ENCODE measurements at places on chromosomes 11 and 22. TPM values are rescaled to one million over a fixed set of nuclear protein-coding genes. Genes with fewer than 3 reads are reported as not detected.

- no peak overlapping the region for H3K27ac ChIP-seq
- no peaks in the 10 kb centered on the region for H3K36me3 ChIP-seq
- H3K4me1 ChIP-seq = no peaks in the 10 kb centered on the region
- DNase-seq = no peak
- H3K4me3 ChIP-seq = no peak overlapping the region
These were observed 9.6 kb downstream of the ANKK1 start for GRCh38 chr11:113397212-113397611.

The GLYAT gene
- total RNA-seq = not detected

DNA sequence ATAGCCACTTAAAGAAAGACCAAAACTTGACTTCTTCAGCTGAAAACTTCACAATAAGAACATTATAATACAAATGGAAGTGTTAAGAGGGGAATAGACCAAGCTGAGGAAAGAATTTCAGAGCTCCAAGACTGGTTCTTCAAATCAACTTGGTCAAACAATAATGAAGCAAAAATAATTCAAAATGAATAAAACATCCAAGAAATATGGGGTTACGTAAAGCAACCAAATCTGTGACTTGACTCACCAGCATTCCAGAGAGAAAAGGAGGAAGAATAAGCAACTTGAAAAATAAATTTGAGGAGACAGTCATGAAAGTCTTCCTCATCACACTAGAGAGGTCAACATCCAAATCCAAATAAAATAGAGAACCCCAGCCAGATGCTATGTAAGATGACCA is 31.4 kb downstream of the XKR3 start:
- no peak for DNase-seq
- no peak overlapping the region for H3K27ac ChIP-seq
- H3K27me3 ChIP-seq = no peaks in the 10 kb centered on the region
- H3K4me3 ChIP-seq = no peak overlapping the region

DNA sequence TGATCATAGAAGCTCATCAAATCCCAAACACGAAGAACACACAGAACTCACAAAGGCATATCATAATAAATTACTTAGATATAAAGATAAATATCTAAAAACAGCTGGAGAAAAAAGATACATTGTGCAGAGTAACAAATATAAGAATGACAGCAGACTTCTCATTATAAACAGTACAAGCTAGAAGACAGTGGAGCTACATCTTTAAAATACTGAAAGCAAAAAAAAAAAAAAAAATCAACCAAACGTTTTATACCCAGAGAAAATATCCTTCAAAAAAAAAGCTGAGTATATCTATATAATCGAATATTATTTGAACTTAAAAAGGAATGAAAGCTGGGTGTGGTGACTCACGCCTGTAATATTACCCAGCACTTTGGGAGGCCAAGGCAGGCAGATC is 90.0 kb downstream of the SBF2 start:
- H3K27ac ChIP-seq = no peak overlapping the region
- DNase-seq = no peak
- peaks cover 2% of the 10 kb centered on the region for H3K36me3 ChIP-seq

GRCh38 chr11:130671801-130672700 is 223.6 kb downstream of the ADAMTS15 start:
- no peaks in the 10 kb centered on the region for H3K4me1 ChIP-seq
- H3K27me3 ChIP-seq = peaks cover 6% of the 10 kb centered on the region
- no peaks in the 10 kb centered on the region for H3K36me3 ChIP-seq
- H3K27ac ChIP-seq = no peak overlapping the region

DNA sequence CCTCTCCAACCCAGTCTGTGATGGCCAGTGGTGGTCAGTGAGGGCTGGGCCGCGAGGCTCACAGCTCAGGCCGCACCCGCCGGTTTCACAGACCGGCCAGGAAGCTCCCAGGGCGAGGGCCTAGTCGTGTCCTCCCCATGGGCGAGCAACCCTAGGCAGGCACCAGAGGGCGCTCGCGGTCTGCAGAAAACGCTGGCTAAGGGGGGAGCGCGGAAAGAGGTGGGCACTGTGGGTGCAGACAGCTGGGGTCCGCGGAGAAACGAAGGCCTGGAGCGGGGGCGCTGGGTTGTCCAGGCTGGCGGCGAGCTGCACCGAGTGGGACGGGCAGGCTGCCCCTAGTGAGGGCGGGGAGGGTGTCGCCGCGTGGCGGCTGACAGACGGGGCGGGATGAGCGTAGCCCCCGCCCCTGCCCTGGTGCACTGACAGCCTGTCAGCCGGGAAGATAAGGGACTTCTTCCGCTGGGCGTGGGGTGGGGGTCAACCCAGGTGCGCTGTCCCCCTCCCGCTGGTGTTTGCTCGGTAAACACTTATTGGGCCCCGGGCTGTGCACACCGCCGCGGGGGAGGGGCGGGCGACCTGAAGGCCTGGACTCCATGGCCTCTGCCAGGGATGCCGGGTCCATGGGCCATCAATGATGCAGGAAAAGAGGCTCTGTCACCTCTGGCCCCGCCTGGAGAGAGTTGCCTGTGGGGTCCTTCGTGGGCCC is 7.5 kb downstream of the GP1BB start:
- peaks cover 2% of the 10 kb centered on the region for H3K4me1 ChIP-seq
- peaks cover 1% of the 10 kb centered on the region for H3K27me3 ChIP-seq
- no peak overlapping the region for H3K27ac ChIP-seq
- H3K36me3 ChIP-seq = no peaks in the 10 kb centered on the region
- H3K4me3 ChIP-seq = peak overlapping the region; percentile 64

- peaks cover 3% of the 10 kb centered on the region for H3K36me3 ChIP-seq
- peak overlapping the region; percentile 73 for H3K4me3 ChIP-seq
- no peaks in the 10 kb centered on the region for H3K27me3 ChIP-seq
- peaks cover 16% of the 10 kb centered on the region for H3K4me1 ChIP-seq
These were observed 728 bp upstream of the POGLUT3 start for GRCh38 chr11:108498816-108499408.

DNA sequence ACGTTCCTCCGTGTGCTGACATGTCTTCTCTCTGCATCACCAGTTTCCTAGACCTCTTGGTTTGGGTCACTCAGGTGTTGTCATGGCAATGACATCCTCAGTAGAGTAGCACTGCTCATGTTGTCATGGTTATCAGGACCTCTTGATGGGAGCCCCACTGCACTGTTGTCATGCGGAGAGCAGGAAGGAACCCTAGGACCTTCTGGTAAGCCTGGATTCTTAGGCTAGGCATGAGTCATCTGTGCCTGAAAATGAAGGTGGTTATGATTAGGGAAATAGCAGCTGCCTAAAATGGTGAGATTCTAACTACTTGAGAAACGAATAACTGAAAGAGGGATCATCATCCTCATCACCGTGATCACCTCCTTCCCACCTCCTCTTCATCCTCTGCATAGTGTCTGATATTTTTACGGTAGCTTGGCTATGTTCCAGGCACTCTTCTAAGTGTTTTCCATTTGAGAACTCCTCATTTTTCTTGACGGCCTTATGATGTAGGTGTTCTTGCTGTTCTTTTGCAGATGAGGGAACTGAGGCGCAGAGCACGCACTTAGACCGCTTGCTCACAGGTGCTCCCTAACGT is 858.4 kb downstream of the NTM start:
- no peak overlapping the region for H3K27ac ChIP-seq
- H3K27me3 ChIP-seq = no peaks in the 10 kb centered on the region
- H3K4me1 ChIP-seq = no peaks in the 10 kb centered on the region

The PTPMT1 gene
- total RNA-seq = 47.9 TPM

DNA sequence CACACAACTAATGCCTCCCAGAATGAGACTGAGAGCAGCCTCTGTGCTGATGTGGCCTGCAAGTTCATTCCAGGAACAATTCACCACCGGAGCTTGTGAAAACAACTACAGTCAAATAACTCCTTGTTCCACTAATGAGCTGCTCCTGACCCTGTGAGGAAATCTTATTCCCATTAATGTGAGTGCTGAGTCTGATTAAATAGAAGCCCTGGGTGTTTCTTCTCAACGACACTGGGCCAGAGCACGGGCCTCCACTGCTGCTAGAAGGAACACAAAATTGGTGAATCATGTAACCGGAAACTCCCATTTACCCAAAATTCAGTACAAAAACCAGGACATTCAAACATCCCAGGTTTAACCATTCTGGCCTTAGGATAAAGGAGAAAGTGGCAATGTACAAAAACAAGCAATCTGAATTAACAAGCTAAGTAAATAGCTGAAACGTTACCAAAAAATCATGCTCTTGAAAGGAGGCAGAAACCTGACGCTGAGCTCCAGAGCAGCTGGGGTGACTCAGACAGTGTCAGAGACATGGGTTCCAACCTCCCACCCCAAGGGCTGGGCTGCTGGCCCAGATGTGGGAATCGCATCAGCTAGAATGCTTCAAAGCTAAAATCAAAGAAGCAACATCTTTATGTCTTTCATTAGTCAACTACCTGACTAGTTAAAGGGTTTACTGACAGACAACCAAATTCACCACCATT is 26.7 kb downstream of the SERGEF start:
- no peaks in the 10 kb centered on the region for H3K27me3 ChIP-seq
- H3K36me3 ChIP-seq = peaks cover 39% of the 10 kb centered on the region
- DNase-seq = no peak
- H3K4me1 ChIP-seq = no peaks in the 10 kb centered on the region

GRCh38 chr22:38012604-38013072 is 28.3 kb upstream of the SOX10 start:
- H3K27me3 ChIP-seq = no peaks in the 10 kb centered on the region
- DNase-seq = no peak
- H3K27ac ChIP-seq = no peak overlapping the region
- no peaks in the 10 kb centered on the region for H3K36me3 ChIP-seq
- H3K4me3 ChIP-seq = no peak overlapping the region
- peaks cover 4% of the 10 kb centered on the region for H3K4me1 ChIP-seq

The ZBTB16 gene
- total RNA-seq = 7.7 TPM

All from activated CD4-positive, alpha-beta memory T cell treated with anti-CD3 and anti-CD28 coated beads for 36 hours (primary cell).